ENCODE measurements at places on chromosomes 6 and 20.
A peak's percentile ranks its signal among the peaks of the same experiment; 100 is the strongest.

DNA sequence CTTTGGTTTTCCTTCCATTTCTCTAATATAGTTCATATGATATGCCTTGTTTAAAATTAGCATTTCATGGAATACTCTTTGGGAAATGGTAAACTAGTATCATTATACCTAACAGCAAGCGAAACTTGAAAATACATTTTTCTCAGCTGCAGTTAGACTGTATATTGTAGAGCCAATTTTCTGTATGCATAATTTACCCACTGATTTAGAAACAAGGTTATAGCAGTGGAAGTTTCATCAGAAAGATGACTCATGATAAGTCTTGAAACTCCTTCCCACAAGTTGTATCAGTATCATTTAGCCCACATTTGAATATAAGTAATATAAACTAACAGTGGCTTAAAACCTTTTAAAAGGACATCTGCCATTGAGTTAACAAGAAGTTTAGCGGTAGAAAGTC lies 164.8 kb upstream of the BMP5 start:
- peak; percentile 73 for DNase-seq

DNA sequence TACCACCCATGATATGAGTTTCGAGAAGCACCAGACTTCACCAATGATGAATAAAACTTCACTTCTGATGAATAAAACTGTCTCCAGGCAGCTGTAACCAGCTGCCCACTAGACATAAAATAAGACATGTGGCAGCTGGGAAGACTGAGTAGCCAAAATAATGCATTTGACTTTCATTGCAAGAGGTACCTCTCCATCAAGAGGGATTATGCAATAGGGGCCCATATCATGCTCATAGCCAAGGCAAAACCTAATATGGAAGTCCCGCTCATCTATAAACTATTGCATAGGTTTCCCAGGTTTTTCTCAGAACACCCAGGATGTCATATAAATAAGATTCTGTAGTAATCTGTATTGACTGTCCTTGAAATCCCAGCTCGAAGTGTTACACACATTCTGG lies 155.5 kb downstream of the SIM1 start:
- DNase-seq: no peak

- no peak for DNase-seq
Measured at GRCh38 chr6:19892260-19892659, 55.1 kb downstream of the ID4 start.

- DNase-seq: peak; percentile 74
Measured at GRCh38 chr6:143125455-143125854, 64.8 kb downstream of the AIG1 start.

GRCh38 chr6:168270274-168271172 lies 49.1 kb downstream of the DACT2 start:
- DNase-seq: no peak

- peak; percentile 39 for DNase-seq
Measured at GRCh38 chr6:142542704-142543233, 241.0 kb downstream of the ADGRG6 start.

- DNase-seq: no peak
Measured at GRCh38 chr20:24448170-24448569, 21.3 kb upstream of the SYNDIG1 start.

DNA sequence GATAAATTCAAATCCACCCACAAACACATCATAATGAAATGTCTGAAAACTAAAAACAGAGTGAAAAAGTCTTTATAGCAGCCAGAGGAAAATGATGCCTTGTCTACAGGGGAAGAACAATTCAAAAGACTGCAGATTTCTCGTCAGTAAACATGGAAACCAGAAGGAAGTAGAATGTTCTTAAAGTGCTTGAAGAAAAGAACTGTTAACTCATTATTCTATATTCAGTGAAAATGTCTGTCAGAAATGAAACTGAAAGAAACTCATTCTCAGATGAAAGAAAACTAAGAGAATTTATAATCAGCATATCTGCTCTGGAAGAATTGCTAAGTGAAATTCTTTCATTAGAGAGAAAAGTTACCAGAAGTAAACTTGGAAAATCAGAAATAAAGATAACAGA lies 416.1 kb downstream of the TBC1D32 start:
- DNase-seq: no peak

GRCh38 chr20:56637576-56637975 lies 8.5 kb downstream of the TFAP2C start:
- no peak for DNase-seq

GRCh38 chr6:119942078-119942752 lies 592.7 kb upstream of the MAN1A1 start:
- DNase-seq: no peak

DNA sequence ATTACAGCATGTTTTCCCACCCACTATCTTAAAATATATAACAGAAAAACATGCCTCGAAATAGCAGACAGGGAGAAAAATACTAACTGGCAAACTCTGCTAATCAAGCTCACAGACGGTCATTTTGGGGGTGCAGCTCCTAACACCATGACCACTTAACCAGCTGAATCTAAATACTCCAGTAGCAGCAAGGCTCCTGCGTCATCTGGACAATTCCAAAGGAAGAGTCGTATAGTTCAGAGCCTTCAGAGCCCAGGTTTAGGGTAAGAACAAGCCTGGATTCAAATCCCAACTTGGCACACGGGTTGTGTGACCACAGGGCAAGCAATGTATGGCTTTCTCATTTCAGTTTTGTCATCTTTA lies 81.3 kb upstream of the COL21A1 start:
- no peak for DNase-seq

- no peak for DNase-seq
Measured at GRCh38 chr6:48290595-48290994, 179.6 kb upstream of the PTCHD4 start.

DNA sequence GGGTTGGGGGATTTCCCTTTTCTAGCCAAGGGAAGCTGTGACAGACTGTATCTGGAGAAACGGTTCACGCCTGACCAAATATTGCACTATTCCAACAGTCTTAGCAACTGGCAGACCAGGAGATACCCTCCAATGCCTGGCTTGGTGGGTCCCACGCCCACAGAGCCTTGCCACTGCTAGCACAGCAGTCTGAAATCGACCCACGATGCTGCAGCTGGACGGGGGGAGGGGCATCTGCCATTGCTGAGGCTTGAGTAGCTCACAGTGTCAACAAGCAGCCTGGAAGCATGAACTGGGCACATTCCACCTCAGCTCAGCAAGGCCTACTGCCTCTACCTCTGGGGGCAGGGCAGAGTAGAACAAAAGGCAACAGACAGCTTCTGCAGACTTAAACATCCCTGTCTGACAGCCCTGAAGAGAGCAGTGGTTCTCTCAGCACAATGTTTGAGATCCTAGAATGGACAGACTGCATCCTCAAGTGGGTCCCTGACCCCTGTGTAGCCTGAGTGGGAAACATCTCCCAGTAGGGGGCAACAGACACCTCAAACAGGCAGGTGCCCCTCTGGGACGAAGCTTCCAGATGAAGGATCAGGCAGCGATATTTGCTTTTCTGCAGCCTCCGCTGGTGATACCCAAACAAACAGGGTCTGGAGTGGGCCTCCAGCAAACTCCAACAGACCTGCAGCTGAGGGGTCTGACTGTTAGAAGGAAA lies 89.9 kb upstream of the ECI2 start:
- peak; percentile 23 for DNase-seq

DNA sequence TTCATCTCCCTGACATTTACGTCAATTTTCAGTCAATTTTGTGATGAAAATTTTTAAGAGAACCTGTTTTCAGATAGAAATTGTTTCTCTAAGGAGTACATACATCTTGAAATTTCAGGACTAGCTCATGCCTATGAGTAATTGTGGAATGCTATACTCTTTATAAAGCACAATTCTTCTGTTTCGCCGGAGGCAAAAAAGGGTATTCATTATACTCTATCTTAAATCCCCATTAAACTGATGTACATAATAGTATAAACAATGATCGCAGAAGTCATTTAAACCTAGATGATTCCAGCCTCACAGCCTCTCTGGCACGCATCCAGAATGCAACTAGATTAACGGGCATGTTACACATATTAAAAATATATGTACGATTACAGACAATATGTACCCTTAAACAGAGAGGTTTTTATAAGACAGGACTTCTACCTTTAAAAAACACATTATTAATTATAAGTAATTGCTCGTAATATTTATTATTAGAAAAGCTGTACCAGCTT lies 62.6 kb downstream of the NRSN1 start:
- DNase-seq: no peak

- DNase-seq: no peak
Measured at GRCh38 chr20:36599912-36600345, 5.7 kb upstream of the RAB5IF start.

DNA sequence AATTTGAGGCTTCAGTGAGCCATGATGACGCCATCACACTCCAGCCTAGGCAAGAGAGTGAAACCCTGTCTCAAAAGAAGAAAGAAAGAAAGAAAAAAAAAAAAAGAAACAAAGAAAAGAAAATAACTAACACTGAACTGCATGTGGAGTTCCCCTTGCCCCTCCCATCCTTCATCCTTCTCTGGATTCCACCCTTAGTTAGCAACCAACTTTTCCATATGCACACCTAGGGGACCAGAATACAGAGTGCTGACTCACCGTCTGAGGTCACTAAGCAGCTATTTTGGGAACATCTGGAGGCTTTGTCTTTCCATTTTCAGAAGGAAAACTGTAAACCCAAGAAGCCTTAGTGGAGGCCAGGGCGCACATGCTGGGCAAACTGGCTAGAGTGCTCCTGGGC lies 257.4 kb downstream of the MAFB start:
- peak; percentile 15 for DNase-seq

- no peak for DNase-seq
Measured at GRCh38 chr20:57474205-57474604, 50.7 kb downstream of the CTCFL start.

DNA sequence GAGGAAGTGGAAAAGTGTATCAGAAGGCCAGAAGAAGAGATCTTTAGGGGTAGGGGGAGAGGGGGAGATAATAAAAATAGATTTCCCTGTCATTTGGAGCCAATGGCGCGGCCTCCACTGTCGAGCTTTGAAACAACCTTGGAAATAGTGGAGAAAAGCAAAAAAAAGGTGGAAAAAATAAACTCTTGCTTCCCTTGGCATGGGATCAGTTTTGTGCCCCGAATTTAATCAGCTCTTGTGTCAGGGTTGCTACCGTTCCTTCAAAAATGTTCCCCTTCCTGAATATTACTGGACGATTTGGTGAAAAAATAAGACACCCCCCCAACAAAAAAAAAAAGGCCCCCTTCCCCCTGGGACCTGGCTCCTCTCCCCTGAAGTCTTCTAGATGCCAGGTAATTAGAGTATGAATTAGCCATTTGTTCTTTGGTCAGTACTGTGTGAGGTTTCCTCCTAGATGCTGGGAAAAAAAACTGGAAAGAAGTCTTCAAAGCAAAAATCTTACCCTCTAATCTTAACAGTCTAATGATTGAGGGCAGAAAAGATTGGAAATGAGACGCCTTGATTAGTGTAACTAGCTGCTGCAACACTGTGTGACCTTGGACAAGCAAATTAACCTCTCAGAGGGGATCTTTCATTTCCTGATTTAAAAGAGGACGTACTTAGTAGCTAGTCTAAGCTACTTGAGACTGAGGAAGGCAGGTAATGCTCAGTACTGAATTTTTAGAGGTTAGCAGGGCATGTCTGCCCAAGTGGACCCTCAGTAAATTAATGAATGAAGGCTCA lies 872 bp upstream of the RBM39 start:
- DNase-seq: peak; percentile 53

- no peak for DNase-seq
Measured at GRCh38 chr6:92587525-92587924, 831.8 kb downstream of the EPHA7 start.

GRCh38 chr6:45521226-45521625 lies 143.5 kb upstream of the SUPT3H start:
- DNase-seq: no peak

DNA sequence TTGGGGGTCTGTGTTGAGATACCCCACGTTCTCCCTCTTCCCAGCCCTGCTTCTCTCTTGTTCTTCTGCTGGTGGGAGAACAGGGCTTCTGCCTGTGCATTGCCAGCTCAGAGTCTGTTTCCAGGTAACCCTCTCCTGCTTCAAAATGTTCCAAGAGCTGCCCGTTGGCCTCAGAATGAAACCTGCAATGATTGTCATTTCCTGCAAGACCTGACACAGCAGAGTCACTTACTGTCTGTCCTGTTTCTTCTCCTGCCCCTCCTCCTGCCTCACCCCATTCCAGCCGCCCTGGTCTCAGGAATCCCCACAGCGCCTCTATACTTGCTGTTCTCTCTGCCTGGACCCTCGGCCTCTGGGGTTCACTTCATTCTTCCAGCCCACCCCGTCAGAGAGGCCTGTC lies 81.4 kb upstream of the ARID1B start:
- no peak for DNase-seq

DNA sequence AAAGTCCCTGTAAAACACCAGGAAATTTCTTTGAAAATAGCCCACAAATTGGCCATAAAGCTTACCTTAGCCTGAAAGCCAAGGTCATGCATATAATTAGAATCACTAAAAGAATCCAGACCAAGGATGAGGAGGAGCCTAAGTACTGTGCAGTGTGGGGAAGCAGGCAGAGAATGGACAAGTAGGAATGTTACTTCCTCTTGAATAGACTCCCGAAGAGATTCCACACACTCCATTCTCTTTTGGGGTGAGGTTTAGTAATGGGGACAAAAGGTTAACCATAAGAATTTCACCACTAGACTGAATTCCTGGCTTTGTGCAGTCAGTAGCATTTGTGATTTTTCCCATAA lies 27.5 kb upstream of the MARCKS start:
- DNase-seq: peak; percentile 81

DNA sequence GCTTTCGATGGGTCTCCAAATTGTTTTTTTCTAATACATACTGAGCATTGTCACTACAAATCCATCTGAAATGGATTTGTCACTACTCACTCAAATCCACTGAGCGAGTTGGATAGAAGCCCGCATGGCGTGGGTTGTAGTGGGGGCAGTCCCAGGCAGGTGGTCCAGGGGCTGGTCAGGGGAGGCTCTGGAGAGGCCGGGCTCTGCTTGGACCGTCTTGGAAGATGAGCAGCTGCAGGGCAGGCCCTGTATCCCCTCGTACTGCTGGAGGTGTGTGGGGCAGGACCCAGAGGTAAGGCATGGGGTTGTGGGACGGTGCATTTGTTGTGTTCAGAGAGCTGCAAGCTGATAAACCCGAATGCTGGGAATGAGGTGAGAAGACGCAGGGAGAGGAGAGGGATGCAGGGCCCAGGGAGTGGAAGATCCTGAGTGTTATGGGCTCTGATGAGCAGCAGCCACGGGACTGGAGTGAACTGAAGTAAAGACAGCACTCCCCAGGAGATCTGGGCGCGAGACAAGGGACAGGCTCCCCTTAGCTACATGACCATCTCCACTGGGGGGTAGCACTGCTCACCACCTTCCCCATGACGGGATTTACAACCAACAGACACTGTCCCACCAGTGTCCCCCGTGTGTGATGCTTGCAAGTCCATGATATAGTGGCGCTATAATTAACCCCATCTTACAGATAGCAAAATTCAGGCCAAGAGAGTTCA lies 45.9 kb downstream of the PSMG4 start:
- no peak for DNase-seq

Measured in astrocyte of the spinal cord (primary cell).